ENCODE measurements at places on chromosomes 3 and 15.

GRCh38 chr15:39574427-39574826, 6.5 kb upstream of the THBS1 start:
- DNase-seq = no peak

DNA sequence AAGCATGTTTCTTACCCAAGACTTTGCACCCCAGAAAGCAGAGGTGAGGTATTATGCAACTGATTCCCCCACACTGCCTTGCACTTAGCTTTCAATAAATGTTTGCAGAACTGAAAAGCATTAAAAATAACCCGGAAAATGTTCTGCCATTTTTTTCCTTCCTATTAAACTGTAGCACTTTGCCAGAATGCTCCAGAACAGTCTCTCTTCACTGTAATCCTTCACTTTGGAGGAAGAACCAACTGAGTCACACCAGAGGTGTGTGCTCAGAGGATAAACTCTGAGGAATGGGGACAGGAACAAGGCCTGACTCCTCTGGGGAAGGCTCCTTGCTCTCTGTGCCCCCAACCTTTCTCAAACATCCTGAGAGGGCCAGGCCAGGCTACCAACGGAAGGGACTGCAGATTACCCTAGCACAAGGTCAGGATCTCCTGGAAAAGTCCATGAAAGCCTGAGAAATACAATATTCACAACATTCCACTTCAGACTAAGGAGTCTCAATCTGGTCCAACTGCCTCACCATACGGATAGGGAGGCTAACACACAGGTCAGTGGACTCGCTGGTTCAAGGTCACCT, 19.0 kb downstream of the ANP32A start:
- no peak for DNase-seq

- DNase-seq = no peak
Observed at GRCh38 chr15:99472416-99473145, 93.2 kb upstream of the MEF2A start.

DNA sequence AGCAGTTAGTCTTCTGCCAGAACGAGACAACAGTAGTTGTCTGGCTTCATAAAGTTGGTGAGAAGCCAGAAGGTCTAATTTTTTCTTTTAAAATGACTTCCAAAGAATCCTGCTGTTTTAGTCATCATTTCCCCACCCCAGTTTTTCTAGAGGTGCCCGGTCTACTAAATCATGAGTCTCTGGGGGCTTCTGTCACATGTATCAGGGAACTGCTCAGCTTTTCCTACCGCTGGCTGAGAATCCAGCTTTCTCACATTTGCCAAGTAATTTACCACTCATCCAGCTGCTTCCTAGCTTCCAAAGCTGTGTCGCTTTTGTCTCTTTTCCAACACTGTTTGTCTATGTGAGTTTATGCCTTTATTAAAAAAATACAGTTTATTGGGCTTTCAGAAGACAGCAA, 183.3 kb downstream of the NSUN3 start:
- no peak for DNase-seq

DNA sequence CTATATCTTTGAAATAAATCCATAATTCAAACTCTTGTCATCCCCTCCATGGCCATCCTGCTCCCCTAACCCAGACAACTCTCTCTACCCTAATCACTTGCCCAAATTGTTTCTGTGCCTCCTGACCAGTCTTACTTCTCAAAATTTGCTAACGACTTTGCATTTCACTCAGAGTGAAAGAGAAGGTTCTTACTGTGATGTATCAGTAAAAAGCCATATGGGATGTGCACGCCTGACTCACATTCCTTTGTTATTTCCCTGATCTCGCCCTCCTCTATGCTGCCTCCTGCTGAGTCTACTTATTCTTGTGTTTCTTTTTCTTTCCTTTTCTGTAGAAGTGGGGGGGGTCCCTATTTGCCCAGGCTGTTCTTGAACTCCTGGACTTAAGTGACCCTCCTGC, 487.2 kb upstream of the FRG2C start:
- DNase-seq = no peak

GRCh38 chr15:58420579-58421043, 11.2 kb upstream of the LIPC start:
- DNase-seq = no peak

DNA sequence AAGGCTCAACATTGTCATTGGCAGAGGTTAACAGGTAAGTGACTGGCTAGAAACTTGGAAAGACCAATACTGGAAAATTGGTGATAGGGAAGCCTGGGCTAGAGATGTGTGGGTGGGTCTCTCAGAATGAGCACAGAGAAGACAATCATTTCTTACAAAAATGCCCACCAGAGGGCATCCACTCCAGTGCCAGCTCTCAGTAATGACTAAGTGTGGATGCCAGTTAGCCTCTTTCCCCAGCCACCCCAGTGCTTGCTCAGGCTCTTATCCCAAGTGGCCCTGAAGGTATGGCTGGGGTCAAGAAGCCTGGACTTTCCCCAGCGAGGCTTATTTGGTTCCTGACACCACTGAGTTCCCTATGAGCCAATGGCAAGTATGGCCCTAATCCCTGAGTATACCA, 115.9 kb upstream of the ST8SIA2 start:
- no peak for DNase-seq

DNA sequence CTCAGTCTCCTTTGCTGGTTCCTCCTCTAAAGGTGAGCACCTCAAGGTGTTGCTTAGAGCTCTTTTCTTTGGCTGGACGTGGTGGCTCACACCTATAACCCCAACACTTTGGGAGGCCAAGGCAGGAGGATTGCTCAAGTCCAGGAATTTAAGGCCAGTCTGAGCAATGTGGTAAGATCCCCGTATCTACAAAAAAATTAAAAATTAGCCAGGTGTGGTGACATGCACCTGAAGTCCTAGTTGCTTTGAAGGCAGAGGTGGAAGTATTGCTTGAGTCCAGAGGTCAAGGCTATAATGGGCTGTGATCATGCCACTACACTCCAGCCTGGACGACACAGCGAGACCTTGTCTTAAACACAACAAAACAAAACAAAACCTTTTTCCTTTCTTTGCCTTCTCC, 28.3 kb downstream of the TOPBP1 start:
- DNase-seq = no peak

DNA sequence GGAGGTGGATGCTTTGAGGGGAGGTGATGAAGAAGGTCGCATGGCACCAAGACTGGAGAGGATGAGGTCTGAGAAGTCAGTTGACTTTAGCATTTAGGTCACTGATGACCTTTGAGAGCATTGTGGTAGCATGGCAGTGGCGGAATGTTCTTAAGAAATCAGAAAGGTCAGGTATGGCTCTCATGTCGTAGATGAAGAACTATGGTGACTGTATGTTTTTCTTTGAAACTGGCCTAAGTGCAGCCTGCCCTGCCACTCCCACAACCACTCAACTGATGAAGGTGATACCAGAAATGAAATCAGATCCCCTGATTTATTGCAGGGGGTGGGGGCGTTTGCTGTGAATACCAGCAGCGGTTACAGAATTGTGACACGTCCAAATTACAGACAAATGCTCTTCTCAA, 102.6 kb downstream of the ITPR1 start:
- no peak for DNase-seq

DNA sequence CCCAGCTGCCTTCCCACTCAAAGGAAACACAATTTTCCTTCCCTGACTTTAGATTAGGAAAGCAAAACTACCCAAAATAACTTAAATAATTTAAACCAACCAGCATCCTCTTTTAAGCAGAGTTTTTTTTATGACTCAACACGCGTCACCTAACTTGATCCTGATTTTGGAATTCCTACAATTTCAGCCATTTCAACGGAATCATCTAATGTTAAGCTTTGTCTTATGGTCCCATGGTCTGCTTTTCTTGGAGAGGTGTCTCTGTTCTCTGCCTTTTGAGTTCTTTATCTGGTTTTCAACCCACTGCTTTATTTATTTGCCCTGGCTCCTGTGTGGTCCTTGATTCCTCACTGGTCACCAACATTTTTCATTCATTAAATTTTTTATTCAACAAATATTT, 219.2 kb upstream of the ARHGEF26 start:
- no peak for DNase-seq

GRCh38 chr3:22156868-22157267, 405.9 kb upstream of the ZNF385D start:
- no peak for DNase-seq

- no peak for DNase-seq
Observed at GRCh38 chr3:133152681-133153220, 114.6 kb downstream of the TMEM108 start.

DNA sequence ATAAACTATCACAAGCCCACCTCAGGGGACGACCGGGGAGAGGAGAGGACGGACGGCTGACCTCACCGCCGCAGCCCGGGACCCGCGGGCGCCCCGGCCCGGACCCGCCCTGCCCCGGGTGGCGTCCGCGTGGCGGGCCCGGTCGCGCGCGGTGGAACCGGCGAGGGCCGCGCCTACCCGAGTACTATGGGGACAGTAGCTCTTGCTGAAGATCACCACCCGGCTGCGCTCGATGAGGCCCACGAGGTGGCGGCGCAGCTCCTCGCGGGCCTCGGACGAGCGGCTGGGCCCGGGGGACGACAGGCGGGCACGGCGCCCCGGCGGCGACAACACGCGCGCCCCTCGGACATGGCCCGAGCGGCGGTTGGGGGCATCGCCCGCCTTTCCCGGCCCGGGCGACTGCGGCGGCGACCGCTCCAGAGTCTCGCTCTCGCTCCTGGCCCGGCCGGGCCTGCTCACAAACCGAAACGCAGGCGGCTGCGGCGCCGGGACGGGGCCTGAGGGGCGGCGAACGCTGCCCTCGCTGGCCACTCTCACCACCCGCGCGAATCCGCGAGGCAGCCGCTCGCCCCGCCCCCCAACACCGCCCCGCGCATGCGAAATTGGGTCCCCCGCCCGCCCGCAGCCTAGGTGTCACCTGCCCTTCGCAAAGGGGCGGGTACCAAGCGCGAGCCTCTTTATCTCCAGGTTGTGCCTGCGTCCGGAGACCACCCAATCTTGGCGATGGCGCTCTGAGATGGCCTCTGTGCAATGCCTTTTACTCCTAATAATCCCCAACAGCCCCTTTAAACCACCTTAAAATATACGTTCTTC, at the start of gene TXNRD3:
TXNRD3 (minus strand) TSS at position 554 of the 813 bp plus-strand sequence.
- peak; percentile 30 for DNase-seq

GRCh38 chr3:115293321-115293720, 146.2 kb upstream of the ZBTB20 start:
- no peak for DNase-seq

DNA sequence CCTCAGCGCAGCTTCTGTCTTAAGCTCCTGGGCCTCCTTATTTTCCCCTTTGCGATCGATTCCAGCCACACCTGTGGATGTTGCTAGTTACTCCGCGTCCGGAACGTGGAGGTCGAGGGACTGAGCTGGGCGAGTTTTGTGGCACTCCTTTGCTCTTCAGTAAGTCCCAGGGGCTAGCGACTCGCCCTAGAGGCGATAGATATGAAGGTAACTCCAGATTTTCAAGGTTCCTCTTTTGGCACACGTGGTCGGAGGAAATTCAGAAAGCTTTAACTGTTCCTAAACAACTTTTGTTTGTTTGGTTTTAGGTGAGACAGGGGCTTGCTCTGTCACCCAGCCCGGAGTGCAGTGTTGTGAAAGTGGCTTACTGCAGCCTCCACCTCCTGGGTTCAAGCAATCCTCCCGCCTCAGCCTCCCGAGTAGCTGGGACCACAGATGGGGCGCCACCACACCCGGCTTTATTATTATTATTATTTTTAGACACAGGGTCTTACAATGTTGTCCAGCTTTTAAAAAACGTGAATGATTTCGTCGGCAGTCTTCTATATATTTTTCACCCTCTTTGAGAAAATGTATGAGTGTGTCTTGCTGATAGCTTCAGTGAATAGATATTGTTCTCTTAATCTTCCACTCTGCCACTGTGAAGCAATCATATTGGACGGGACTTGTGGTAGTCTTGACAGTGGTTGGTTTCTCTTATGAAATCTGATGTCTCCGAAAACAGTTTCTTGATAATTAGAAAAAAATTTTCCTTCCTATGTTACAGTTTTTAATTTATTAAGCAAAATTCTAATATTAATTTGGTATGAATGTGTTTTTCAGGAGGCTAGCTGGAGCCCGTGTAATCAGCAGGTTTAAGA, 785 bp downstream of the MFSD1 start:
- DNase-seq = no peak

DNA sequence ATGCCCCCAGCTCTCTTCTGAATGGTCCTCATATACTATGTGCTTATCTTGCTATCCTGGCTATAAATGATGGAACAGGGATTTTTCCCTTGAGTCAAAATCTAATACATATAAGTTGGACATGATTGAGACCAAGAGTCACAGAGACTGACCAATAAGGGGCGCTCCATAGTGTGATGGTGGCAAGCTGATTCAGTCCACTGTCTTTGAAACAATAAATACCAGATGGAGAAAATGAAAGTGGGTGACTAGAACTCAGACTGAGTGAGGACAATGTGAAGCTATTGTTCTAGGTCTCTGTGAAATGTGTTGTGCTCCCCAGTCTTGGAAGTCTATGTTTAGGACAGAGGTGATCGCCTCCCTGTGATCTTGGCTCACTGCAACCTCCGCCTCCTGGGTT, 10.6 kb upstream of the FSTL1 start:
- no peak for DNase-seq

GRCh38 chr3:156635973-156636372, 38.4 kb upstream of the TIPARP start:
- DNase-seq = no peak

- no peak for DNase-seq
Observed at GRCh38 chr3:145219355-145220235, 941.4 kb downstream of the PLOD2 start.

DNA sequence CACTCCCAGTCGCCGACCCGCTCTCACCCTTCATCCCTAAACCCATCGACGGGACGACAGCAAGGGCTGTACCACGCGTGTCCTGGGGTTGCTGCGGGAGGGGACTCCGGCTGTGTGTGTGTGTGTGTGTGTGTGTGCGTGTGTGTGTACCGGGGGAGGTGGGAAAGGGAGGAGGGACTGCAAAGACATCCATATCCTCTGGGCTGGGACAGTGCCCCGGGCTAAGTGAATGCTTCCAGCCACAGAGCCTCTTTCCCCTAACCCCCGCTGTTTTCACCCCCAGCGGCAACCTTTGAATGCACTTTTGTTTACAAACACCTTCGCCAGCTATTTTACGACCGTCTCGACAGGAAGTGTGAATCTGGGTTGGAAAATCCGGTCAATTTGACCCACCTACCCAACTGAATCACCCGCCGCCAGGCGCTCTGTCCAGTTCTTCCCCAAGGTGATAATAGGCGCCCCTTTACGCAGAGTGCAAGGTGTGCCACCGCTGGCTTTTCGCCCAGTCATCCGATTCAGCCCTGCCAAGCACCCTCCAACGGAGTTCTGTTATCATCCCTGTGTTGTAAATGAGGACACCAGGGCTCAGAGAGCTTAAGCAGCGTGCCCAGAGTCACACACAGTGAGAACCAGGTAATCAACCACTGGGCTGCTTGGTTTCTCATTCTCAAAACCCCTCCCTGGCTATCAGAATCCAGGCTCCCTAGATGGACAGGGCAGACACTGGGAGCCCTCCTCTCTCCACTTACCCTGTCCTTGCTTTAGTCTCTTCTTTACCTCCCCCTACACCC, 739 bp upstream of the AMOTL2 start:
- no peak for DNase-seq

DNA sequence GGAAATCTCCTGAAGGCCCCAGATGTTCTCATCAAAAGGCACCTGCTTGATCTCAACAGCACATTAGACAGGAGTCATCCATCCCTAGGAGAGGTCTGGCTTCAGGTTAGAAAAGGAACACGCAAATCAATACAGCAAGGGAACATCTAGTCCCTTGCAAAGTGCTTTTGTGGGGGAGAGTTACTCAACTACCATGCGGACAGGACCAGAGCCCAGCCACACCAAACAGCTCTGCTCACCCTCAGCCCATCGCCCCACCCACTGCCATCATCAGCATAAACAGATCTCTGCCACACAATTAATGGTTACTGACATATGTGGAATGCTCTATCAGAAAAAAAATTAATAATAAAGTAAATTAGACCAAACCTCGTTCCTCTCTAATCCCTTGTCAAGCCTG, 85.6 kb downstream of the MYLK start:
- no peak for DNase-seq

Data from stimulated activated CD4-positive, alpha-beta T cell treated with anti-CD3 and anti-CD28 coated beads, Interleukin-1b, Interleukin-23, amount 100 ng/mL, for 1 hour (primary cell).